ENCODE measurements at places on chromosomes 13 and 19.

- DNase-seq: peak; percentile 98
Observed at GRCh38 chr19:14544977-14545715, 15.8 kb downstream of the TECR start.

DNA sequence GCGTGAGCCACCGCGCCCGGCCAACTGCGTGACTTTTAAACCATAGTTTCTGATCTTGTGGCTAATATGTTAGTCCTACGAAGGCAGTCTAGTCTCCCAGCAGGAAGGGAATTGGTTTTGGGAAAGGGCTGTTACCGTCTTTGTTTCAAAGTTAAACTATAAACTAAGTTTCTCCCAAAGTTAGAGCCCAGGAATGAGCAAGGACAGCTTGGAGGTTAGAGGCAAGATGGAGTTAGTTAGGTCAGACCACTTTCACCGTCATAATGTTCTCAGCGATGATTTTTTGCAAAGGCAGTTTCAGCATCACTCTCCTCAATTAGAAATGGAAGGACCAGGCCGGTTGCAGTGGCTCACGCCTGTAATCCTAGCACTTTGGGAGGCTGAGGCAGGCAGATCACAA is 17.7 kb upstream of the ADGRE2 start:
- no peak for DNase-seq

DNA sequence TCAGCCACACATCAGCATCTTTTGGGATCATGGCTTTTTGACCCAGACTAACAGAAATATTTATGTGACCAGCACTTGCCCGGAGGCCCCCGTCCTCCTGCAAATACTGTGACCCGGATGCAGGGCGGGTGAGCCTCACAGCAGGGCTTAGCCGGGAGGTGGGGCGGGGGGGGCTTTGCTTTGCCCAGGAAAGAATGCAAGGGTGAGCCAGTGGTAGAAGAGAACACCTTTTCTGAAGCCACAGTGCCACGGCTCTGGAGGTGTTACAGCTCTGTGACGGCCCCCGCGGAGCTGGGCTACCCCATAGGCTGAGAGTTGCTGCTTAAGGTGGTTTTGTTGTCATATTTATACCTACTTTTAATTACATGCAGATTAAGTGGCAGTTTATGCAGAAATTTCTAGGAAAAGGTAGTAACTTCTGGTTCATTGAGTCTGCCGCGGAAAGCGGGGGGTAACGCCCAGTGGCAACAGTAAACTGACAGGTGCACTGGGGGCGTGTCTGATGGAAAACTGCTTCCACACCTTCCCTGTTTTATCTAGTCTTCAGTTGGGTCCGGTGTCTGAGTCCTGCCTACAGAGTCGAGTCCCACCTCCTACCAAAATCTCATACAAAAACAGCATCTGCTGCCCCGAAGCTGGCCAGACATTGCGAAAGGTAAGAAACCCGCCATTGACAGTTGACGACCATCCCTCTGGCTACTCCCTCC is 187.9 kb downstream of the TEX29 start:
- no peak for DNase-seq

DNA sequence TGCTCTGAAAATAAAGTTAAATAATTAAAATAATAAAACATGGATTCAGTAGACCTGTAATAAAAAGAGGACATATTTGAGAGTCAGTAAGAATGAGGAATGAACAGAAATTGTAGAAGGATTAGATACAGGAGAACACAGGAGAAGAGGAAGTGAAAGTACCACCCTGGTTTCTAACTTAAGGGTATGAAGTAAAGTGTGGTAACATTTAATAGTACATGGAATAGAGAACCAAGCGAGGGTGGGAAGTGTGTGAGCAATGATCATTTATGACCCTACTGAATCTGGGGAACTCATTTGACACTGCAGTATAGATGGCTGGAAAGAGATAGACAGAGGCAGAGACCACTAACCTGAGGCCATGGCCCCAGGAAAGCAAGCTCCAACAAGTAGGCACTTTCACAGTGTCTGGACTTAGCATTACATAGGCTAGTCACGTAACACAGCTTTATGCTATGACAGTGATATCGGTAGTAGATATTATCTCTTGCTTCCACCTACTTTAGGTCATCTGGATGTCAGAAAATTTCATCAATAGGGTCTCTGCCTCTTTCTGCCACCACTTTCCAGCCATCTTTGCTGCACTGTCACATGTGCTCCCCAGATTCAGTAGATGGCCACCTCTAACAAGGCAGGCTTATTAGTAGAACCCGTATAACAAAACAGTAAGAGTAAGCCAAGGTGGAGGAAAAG is 633.9 kb upstream of the MIR17HG start:
- DNase-seq: peak; percentile 48

GRCh38 chr19:1376415-1376805 is 7.3 kb upstream of the NDUFS7 start:
- no peak for DNase-seq

GRCh38 chr19:44943801-44944249 is 1.8 kb downstream of the APOC4 start:
- DNase-seq: peak; percentile 85

GRCh38 chr19:5987077-5987818 is 9.3 kb upstream of the RANBP3 start:
- peak; percentile 89 for DNase-seq

GRCh38 chr13:79528356-79528755 is 47.4 kb downstream of the NDFIP2 start:
- DNase-seq: no peak

DNA sequence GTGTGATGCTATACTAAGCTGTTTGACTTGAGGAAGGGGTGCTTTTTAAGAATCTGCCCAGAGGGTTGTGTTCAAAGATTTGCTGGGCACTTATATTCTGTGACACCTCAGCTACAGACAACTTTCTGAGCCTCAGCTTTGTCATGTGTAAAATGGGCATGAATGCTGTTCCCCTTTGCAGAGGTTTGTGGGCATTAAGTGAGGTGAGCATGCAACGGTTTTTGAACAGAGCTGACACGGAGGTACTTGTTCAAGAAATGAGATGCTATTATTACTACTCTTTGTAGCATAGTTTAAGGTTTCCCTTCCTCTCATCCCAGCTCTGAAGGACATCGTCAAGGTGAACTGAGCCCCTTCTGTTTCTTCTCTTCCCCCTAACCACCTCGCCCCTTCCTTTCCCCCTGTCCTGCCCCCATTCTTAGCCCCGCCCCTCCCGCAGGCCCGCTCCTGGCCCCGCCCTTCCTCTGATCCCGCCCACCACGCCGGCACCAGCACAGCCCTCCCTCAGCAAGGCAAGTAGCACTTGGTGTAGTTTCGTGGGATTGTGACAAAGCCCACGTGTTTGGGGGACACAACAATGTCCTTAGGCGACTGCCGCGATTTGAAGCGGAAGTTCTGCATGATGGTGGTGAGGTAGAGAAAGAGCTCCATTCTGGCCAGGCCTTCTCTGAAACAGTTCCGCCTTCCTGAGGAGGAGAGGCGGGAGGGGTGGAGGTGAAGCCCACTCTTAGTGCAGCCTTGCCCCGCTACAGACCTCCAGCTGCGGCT is 26.1 kb upstream of the CYP2A7 start:
- no peak for DNase-seq

DNA sequence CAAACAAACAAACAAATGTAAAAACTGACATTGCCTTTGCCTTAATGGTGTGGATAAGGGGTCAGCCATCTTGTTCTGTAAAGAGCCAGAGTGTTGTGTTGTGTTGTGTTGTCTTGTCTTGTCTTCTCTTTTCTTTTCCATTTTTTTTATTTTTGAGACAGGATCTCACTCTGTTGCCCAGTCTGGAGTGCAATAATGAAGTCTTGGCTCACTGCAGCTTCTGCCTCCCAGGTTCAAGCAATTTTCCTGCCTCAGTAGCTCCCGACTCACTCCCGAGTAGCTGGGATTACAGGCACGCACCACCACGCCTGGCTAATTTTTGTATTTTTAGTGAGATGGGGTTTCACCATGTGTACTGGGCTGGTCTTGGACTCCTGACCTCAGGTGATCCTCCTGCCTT is 27.8 kb downstream of the TIMM13 start:
- no peak for DNase-seq

DNA sequence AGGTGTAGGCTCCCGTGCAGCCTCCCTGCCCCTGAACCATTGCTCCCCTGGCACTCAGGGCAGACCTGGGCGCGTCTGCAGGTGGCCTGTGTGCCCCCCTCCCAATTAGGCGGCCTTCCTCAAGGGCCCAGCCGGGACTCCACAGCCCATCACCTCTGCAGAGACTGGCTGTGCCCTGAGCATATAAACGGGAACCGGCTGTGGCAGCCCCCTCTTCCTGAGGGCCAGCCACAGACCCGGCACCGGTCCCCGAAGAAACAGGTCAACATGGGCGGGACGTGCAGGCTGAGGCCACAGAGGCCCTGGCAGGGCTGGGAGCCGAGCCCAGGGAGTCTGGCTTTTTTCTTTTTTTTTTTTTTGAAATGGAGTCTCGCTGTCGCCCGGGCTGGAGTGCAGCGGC is 12.0 kb downstream of the PIAS4 start:
- no peak for DNase-seq

DNA sequence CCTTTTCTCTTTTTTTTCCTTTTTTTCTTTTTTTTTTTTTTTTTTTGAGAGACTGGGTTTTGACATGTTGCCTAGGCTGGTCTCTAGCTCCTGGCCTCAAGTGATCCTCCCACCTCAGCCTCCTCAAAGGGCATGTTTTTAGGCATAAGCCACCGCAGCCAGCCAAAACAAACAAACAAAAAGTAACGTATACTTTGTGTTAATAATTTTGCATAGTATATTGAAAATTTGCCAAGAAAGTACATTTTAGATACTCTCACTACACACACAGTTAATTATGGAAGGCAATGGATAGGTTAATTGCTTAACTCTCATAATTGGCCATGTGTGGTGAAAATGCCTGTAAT is 1.6 kb upstream of the RAB11B start:
- no peak for DNase-seq

- peak; percentile 80 for DNase-seq
Observed at GRCh38 chr19:10390652-10391286, 10.4 kb upstream of the TYK2 start.

DNA sequence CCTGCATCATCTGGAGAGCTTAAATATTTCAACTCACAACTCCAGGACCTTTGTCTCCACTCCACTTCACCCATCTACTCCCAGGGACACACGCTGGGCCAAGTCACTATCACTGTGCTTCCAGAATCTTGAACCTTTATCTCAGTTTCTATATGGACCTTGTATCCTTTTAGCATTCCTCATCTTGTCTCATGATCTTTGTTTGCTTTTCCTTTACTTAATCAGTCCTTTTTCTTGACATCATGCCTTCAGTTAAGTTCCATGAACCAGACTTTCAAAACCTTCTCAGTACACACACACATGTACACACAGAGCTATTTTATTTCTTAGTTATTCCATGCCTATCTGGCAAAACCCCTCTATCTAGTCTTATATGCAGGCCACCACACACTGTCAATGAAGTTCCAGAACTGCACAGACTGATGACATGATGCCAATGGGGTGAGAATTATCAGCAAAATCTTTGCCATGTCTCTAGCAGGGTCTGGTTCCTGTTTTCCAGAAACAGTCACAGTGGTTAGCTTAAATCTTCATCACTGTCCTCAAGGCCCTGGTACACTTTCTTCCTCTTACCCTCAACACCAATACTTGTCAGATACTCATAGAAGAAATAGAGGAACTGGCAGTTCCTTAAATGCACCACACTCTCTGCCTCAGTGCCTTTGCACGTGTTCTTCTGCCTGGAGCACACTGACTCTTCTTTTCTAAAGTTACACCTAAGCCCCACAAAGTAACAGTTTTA is 77.6 kb upstream of the STARD13 start:
- DNase-seq: peak; percentile 63
